ENCODE measurements at places on chromosomes 16 and 17. TPM values are rescaled to one million over a fixed set of nuclear protein-coding genes. Genes with fewer than 3 reads are reported as not detected.

DNA sequence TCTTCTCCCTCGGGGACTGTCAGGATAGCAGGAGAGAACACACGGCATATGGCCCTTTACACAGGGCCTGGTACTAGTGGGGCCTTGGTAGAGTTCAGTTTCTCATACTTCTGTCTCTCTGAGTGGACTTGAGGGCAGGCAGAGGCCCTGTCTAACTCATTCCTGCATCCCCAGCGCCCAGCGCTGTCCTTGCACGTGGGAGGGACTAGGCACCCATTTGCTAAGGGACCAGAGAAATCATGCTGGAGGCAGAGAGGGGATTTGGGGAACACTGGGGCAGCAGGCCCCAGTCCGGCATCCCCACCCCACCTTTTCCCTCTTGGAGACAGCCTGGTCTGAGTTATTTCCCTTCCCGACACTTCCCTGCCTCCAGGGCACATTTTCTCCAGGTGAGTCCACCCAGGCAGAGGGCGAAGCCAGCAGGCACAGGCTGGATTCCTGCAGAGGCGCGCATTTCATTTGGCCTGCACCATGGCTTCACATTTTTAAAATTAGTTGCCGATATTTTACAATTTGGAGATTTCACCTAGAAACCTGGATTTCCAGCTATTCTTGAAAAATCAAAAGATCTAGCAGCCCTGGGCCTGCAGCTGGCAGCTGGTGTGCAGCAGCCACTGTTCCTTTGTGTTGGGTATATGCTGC, 9.7 kb upstream of the NKD1 start:
- no peak for DNase-seq

Gene TEKT3
- total RNA-seq: 1.1 TPM

GRCh38 chr17:48961516-48962233, 6.7 kb downstream of the GIP start:
- no peak for DNase-seq

GRCh38 chr17:6711681-6712057, 1.5 kb downstream of the SLC13A5 start:
- DNase-seq: no peak

Gene SMIM22
- total RNA-seq: 13.4 TPM

GRCh38 chr16:23549938-23550337, 7.2 kb downstream of the EARS2 start:
- no peak for DNase-seq

Gene ADGRG3
- total RNA-seq: 1.2 TPM

GRCh38 chr16:88049561-88050545, 98.6 kb downstream of the BANP start:
- no peak for DNase-seq

Gene TNFSF13
- total RNA-seq: 3.8 TPM

DNA sequence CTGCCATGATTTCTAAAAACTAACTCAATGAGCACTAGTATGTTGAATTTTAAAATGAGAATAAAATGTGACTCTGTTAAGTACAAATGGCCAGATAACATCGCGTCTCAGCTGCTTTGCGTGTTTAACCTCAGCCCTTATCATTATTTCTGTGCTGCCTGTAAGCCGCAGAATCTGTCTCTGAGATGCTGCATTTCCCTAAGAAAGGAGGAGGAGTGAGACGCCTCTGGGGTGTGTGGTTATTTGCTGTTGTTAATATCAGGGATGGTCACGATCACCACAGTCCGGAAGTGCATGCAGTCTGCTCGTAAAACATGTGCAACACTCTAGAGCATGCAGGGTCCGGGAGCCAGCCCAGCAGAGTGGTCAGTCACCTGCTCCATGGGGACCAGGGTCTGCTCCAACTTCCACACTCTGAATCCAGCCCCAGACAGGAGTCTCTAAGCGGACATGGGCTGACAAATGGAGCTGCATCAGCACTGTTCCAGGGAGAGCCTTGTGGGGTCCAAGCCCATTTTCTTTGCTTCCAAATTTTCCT, 342.5 kb downstream of the MAF start:
- no peak for DNase-seq

DNA sequence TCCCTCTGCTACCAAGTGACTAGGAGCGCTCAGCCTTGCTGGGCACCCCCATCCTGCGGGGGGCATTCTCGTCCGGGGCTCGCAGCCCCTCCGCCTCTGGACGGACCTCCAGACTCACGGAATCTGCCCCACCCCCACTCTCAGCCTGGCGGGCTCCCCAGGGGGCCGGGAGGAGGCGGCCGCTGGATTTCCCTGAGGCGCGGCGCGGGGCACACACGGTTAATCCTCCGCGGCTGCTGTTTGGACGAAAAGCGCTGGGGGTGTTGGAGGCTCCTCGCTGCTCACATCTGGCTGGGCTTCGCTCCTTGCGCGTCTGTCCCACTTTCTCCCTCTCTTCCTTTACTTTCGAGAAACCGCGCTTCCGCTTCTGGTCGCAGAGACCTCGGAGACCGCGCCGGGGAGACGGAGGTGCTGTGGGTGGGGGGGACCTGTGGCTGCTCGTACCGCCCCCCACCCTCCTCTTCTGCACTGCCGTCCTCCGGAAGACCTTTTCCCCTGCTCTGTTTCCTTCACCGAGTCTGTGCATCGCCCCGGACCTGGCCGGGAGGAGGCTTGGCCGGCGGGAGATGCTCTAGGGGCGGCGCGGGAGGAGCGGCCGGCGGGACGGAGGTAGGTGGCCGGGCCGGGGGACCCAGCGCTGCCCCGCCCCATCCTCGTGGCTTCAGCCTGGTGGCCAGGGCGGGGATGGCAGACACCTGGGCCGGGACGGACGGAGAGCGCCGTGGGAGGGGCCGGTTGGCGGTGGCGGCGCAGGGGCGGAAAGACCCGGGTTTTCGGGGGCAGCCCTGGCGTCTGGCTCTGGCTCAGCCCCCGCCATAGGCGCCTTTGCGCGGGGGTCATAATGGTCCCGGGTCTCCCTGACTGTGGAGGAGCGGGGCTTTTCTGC, at the start of gene C1QTNF1:
TSS of gene C1QTNF1 (plus strand) at position 284 of the 886 bp plus-strand sequence. CDS start 19,800 bp downstream, outside the sequence.
- DNase-seq: no peak

- DNase-seq: no peak
Observed at GRCh38 chr16:68257251-68257905, 6.9 kb upstream of the SLC7A6 start.

Gene SPATA33
- total RNA-seq: 3.3 TPM

Gene GLIS2
- total RNA-seq: 6.1 TPM

DNA sequence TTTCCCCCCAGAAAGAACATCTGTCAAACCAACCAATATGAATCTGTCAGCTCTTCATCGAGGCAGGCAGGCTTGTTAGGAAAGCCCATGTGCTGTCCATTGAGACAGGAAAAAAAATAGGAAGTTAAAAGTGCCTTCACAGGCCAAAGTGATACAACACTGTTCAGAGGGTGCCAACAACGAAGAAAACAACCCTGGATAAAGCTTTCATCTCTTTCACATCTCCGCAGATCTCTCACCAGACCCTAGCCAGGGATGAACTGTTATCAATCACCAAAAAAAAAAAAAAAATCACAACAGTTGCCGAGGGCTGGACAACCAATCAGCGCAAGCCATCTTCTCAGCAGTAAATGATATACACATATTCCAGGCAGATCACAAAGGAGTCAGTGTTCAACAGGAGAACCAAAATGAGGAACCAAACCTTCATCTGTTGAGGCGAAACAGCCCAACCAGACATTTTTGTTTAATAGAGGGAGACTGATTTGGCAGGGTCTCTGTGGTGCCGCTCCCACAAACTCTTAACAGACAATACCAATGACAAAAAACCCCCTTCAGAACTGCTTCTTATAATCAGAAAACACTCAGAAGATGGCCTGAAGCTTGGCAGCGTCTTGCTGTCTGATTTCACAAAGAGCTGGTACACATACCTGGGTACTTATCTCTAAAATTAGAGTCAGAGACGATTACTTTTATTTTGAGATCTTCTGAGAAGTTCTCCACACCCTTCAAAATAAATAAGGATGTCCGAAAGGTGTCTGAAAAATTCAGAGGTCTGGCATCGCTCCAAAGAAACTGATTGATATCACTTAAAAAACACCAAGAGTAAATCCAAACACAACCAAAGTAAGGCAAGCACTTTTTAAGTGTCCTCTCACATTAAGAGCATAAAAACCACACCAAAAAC, 1.8 kb downstream of the MAP3K14 start:
- no peak for DNase-seq

- no peak for DNase-seq
Observed at GRCh38 chr16:86199182-86199581, 300.2 kb downstream of the IRF8 start.
